Posterior cingulate gyrus (tissue), 11 donors: ENCODE measurements at places on chromosomes 2 and 18.

DNA sequence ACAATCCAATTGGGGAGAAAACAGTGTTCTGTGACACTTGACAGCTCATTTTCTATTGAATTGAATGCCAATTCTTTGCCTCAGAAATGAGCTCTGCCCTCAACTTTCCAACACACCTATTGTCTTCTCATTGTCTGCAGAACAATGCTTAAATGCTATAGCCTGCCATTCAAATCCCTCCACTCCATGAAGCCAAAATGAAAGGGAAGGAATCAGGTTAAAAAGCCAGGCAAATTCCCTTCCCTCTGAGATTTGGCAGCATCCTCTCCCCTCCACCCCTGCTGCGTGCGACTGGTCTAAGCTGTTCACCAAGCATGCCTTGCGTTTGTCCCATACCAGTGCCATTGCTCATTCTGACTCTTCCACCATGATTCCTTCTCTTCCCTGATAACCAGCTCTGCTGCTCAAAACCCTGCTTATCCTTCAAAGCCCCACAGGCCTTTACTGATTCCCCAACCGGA, 32.4 kb upstream of the TMEM131 start:
- no peak for DNase-seq

DNA sequence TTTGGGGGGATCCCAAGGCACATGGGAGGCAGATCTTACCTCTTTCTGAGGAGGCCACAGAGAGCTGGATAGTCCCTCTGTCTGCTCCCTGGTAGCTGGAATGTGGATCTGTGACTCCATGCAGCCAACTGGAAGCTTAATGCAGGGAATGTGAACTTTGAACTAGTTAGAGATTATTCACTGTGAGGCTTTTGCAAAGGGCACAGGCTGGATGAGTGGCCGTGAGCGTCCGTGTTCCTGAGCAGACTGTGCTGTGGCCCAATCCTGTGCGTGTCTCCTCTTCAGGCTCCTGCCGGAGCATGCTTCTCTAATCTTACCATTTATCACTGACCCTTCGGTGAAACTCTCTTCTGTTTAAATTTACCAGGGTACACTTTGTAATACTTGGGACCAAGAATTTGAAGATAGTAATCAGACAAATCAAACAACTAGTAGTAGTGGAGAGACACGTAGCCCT, 187.6 kb downstream of the PTPRM start:
- DNase-seq = no peak

DNA sequence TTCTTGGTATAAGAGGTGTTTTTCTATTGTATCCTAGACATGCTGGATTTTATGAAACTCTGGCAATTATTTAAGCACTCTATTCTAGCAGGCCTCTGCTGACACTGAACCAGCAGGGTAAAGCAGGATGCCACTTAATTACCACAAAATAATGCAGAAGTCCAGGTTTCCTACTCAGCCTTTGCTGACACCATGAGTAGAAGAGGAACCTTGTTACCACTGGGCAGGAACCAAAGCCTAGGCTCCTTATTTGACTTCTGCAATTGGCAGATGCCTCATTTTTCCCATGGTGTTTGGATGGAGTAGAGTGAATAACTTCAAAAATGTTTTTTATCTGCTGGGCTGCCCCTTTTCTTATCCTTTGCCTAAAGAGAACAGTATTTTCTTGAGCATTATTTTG, 60.8 kb downstream of the THNSL2 start:
- DNase-seq = no peak

DNA sequence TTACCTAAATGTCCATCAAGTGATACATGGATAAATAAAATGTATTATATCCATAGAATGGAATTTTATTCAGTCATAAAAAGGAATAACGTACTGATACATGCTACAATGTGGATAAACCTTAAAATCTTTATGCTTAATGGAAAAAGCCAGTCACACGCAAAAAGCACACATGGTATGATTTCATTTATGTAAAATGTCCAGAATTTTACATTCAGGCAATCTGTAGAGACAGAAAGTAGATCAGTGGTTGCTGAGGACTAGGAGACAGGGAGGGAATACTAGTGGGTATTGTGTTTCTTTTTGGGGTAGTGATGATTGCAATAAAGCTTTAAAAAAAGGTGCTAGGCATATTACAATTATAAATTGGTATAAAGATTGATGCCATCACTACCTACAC, 30.7 kb upstream of the CD302 start:
- DNase-seq = no peak

DNA sequence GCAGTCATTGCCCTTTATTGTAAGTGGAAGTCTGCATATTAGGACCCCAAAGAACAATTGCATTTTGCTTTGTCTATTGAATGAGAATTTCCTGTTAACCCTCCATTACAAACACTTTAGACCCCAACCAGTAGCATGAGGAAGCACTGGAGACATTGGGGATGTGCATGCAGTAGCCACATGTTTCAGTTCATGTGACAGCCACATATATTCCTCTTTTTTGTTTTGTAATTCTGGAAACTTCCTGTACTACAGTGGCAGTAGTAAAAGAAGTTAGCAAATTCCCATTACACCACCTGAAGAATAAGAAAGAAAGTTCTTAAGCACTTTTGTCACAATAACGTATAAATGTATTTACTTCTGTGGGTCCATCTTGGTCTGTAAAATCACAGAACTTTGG, 281.1 kb upstream of the SLC14A2 start:
- no peak for DNase-seq

DNA sequence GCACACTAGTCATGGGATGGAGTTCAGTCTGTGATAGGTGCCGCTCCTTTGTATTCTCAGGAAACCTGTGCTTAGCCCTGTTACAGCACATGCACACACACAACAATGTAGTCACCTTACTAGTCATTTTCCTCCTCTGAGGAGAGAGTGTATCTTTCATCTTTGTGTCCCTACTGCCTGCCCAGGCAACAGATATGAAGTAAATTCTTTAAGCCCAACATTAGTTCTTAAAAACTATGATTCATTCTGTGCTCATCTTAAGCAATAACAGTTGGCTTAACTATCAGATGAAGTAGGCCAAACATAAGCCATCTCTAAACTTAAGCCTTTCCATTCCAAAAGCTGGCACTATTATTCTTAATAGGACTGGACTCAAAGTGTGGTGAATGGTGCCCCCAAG, 186.5 kb downstream of the LNPK start:
- DNase-seq = no peak

GRCh38 chr2:238295144-238296112, 7.0 kb upstream of the PER2 start:
- DNase-seq = peak; percentile 65

DNA sequence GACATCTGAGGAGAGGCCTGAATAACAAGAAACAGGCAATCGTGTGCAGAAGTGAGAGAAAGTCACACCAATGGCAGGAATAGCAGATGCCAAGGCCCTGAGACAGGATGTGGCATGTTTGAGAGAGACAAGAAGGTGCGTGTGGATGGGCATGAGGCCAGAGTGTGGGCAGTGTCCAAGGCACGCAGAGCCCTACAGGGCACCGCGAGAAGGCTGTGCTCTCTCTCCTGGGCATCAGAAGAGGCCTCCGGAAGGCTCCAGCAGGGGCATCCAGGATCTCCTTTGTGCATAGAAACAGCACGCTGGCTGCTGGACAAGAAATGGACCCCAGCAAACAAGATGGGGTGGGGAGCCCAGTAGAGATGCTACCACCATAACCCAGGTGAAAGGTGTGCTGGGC, 239.0 kb upstream of the RAB6C start:
- DNase-seq = no peak

GRCh38 chr2:43778233-43778632, 4.4 kb downstream of the DYNC2LI1 start:
- no peak for DNase-seq

GRCh38 chr2:130878933-130879332, 42.2 kb downstream of the ARHGEF4 start:
- no peak for DNase-seq

GRCh38 chr2:228355897-228356296, 174.4 kb upstream of the SPHKAP start:
- DNase-seq = no peak

DNA sequence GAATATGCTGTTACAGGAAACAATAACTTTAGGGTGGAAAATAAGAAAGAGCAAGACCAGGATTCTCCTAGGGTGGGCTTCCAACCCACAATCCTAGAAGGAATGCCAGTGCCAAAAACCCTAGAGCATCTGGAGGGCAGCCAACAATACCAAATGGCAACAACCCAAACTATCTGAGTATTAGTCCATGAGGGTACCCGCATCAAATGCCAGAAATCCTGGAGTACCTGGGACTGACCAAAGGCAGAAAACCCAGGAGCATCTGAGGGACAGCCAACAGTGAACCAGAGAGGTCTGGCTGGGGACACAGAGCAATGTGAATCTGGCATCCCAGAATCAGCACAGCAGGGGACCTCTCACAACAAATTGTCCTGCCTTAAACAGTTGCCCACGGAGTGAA, 126.3 kb downstream of the SCG2 start:
- no peak for DNase-seq

GRCh38 chr2:206127656-206128055, 31.6 kb downstream of the NDUFS1 start:
- DNase-seq = no peak

GRCh38 chr2:16073921-16074425, 133.6 kb downstream of the MYCN start:
- DNase-seq = no peak

DNA sequence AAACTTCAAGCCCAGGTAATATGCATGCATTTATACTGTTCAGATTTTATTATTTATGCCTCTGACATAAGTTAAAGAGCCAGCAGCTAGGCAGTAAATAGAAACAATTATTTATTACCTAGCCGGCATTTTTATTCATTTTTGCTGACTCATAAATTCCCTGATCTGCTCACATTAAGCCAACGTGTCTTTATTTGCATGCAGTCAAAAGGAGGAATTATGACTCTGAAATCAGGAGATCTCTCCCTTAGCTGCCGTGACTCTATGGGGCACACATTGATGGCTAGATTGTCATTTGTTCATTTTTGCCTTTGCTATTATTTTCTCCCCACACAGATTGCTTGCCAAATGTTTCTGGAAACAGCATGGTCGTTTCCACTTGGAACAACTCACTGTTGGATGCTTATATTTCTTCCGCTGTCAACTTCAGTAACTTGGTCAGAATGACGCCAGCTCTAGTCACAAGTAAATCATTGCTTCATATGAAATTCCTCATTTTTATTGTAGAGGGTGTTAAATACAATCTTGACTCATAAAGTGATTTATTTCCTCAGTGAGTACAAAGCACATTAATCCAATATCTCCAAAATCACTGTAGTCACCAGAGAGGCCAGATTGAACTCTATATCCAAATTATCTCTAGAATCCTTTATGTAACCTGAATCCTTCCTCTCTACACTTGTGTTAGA, 15.9 kb upstream of the ZBTB14 start:
- no peak for DNase-seq

DNA sequence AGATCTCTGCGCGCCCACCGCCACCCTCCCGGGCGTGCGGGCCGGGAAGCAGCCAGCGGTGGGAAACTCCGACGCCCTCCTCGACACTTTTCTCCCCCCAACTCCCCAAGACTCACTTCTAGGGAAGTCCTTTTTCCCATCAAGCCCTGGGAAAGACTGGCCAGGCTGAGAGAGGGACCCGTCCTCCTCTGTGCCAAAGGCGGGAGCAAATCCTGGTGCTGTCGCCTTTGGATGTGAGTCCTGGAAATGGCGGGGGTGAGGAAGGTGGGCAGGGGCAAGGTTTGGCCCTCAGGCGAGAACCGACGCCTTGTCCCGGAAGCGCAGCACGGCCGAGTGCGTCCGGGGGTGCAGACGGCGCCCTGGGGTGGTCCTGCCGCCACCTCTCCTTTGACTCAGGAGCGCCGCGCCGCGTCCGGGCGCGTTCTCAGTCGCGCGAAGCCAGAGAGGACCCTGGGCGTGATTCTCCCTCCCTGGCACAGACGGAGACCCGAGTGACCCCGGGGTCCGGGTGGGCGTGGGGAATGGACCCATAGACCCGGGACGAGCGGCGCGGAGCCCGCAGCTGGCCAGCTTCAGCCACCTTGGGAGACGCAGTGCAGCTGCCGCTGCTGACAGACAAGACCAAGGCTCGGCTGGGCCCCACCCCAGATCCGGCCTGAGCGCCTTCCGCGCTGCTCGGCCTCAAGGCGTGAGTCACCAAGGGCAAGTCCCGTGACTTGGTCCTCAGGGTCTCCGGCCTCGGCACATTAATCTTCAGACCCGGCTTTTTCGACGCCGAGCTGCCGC, 3.5 kb upstream of the LBX2 start:
- no peak for DNase-seq

DNA sequence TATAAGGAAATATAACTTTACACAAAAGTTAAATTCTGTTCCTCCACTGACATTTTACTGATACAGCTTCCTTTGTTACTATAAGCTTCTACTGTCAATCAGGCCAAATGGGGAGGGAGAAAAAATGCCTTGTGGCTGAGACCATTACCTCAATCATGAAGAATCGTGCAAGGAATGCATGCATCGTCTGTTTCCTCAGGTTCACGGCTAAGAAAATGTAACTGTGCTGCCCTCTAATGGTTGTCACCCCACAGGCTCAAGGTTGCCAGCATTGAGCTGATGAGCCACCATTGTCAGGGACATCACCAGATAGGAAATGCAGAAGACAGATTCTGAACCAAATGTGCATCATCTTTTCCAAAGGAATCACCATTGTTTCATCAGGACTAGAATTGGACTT, 426.9 kb downstream of the CDH2 start:
- DNase-seq = peak; percentile 79

DNA sequence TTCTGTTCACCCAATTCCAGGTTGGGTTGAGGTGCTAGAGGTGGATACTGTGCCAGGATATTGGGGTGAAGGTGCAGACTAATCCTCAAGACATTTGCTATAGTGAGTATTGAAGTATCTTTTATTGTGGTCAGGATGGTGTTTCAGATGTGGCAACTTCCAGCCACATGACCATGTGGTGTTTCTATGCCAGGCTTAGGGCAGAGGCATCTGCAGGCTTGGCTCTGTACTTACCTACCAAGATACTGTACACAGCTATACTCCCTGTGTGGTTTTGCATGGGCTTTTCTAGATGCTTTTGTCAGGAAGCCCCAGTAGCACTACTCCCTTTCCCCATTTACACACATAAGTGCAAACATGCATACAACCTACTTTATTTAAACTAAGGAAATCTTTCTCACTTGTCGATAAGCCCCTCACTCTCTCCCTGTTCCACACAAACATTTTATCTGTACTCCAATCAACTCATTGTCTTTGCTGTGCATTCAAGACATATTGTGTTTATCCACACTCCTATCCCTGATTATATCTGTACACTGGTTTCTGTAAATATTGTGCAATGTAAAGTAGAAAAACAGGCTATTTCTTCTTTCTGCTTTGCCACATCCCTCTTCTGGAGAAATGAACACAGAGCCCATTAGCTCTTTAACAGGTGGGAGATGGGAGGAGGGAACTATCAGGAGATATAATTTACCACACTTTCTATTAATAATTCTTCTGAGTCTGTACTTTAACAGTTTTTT, 12.3 kb downstream of the ARL6IP6 start:
- DNase-seq = no peak
